ENCODE measurements at places on chromosomes 2 and 18.

- no peak for DNase-seq
Observed at GRCh38 chr2:240139011-240139441, 1.4 kb downstream of the OTOS start.

DNA sequence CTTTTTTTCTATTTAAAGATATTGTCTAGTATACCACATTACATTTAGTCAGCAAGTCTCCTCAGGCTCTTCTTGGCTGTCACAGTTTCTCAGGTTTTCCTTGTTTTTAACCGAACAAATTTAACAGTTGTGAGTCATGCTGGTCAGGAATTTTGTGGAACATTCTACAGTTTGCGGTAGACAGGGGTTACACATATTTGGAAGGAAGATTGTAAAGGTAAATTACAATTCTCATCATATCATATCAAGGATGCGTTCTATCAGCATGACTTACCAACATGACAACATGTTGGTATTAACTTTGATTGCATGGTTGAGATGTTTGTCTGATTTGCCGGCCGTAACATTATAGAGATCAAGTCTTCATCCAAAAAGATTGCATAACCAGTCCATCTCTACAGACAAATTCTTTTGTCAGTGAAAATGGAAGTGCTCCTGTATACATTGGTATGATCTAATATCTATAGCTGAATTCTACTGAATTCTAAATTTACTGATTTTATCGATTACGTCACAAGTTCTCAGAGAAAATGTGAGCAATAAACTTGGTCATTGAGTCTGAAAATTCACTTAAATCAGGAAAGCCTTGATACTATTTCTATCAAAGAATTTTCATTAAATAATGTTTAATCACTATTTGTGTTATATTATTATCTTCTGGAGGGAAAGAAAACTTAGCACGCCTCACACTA, 664.4 kb upstream of the SLC8A1 start:
- DNase-seq, result no peak

DNA sequence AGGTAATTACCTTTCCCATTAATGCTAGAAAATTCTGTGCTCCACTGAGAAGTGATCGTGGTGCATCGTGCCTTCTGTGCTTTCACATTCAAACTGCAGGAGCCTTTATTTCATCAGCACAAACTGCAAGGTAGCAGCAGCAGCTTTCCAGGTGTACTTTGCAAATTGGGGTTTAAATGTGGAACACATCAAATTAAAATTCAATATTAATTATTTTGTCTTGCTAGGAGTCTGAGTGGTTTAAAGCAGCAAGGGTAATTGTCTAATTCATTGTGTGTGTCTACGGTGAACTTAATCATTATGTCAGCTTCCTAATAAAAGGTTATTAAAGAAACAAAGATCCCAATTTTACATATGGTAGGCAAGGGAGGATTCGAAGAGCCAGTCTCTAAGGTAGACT, 180.8 kb upstream of the ATP5MC3 start:
- DNase-seq, result no peak

DNA sequence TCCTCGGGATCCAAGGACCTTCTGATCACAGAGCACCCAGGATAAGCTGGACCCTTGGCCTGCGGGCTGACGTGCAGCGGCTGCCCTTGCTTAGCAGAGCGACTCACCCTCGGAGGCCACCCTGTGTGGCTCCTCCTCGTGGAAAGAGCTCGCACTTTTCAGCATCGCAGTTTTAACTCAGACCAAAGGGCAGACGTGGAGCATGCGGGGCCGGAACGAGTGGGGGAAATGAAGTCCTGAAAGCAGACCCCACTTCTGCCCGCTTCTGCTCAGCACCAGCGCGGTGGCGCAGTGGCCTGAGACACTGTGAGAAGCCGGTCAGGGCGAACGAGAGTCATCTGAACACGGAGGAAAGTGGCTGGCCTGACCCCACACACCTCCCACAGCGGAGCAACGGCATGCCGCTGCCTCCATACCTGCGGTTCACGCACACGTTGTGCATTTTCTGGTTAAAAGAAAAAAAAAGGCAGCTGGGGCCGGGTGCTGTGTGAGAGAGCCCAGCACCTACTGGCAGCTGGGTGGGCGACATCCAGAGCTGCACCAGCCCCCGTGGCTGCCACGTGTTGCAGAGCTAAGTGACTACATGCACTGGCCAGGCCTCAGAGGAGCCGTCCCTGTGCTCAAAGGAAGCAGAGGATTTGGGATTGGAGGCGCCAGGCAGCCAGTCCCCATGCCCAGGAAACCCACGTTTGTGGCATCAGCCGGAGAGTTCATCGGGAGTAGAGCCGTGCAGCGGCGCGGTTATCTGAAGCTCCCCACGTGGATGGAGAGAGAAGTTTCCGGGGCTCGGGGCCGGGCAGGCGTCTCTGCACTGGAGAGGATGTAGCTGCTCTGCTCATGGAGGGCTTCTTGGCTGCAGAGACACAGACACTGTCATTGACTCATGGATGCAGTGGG, 89.7 kb downstream of the USP40 start:
- no peak for DNase-seq

- no peak for DNase-seq
Observed at GRCh38 chr18:73790587-73790986, 357.0 kb downstream of the FBXO15 start.

GRCh38 chr2:23496456-23496855, 111.5 kb downstream of the KLHL29 start:
- DNase-seq, result no peak

DNA sequence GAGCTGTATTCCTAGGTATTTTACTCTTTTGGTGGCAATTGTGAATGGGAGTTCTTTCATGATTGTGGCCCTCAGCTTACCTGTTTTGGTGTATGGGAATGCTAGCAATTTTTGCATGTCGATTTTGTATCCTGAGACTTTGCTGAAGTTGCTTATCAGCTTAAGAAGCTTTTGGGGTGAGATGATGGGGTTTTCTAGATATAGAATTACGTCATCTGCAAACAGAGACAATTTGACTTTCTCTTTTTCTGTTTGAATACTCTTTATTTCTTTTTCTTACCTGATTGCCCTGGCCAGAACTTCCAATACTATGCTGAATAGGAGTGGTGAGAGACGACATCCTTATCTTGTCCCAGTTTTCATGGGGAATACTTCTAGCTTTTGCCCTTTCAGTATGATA, 191.2 kb downstream of the KCNE4 start:
- no peak for DNase-seq

GRCh38 chr2:45053966-45054365, 44.7 kb upstream of the SIX2 start:
- no peak for DNase-seq

- DNase-seq, result no peak
Observed at GRCh38 chr2:119426801-119427395, 4.8 kb upstream of the TMEM37 start.

DNA sequence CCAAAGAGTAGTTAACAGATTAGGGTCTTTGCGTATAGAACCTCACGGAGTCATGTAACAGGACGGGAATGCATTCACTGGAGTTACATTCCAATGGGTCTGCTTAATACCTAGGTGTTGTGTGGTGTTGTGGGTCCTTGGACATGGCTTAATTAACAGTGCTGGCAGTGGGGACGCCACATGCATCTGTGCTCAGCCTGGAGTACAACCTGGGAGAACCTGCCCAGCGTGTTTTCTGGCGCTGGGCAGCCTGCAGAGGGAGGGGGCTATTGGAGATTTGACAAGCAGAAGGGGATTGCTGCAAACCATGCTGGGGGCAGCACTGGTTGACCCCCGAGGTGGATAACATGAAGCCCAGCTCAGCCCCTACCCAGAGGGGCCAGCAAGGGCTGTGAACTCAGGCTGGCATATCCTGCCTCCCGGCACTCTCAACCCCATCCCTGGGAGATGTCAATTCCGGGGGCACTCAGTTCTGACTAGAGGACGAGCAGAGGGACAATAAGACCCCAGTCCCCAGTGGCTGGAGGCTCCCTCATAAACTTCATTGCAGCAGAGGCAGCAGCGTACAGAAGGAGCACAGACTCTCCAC, 29.3 kb upstream of the COPS8 start:
- DNase-seq, result no peak

- DNase-seq, result no peak
Observed at GRCh38 chr2:212816267-212816666, 277.7 kb upstream of the ERBB4 start.

GRCh38 chr2:211545582-211545981, 989.2 kb downstream of the CPS1 start:
- DNase-seq, result no peak

DNA sequence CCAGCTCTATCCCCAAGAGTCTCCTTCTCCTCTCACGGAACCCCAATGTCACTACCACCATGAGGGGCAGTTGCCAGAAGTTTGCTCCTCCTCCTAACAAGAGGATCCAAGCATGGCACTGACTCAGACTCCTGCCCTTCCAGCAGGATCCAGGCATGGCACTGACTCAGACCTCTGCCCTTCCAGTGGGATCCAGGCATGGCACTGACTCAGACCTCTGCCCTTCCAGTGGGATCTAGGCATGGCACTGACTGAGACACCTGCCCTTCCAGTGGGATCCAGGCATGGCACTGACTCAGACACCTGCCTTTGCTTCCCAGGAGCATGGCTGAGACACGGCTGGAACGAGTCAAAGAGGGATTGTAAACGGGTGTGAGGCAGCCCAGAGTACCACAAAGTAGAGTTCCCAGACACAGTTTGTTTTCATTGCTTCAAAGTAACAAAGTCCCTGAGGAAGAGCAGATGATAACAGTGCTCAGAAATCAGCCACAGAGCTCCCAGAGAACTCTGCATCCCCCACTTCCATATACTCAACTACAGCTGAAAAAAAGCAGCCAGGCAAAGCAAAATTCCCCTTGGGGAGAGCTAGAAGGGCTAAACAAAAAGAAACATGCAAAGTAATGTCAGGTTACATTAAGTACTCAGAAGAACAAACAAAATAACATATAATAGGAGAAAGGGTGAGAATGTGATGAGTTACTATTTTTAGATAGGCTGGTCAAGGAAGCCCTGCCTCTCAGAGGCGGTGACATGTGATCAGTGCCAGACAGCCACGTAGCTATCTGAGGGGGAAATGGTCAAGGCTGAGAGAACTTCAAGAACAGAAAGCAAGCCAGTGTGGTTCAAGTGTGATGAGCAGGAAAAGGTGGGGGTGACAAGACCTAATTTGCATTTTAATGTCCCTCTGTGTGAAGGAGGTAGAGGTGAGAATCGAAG, 3.0 kb downstream of the BUB1 start:
- DNase-seq, result no peak

DNA sequence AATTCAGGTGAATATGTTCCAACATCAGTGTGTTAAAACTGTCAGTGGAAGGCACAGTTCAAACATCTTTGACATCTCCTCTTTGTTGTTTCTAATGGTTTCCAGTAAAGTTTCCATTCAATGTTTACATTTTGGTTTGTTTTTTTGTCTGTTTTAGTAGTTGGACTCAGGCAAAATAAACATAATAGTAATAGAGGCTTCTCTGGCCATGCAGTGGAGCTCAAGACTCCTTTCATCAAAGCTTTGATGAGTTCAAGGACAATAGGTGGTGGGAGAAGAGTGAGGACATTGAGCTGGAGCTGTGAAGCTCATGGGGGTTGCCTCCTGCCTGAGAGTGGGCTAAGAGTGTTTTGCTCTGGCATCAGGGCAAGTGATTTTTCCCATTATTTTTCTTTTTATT, 1853.7 kb upstream of the CELF4 start:
- DNase-seq, result no peak

DNA sequence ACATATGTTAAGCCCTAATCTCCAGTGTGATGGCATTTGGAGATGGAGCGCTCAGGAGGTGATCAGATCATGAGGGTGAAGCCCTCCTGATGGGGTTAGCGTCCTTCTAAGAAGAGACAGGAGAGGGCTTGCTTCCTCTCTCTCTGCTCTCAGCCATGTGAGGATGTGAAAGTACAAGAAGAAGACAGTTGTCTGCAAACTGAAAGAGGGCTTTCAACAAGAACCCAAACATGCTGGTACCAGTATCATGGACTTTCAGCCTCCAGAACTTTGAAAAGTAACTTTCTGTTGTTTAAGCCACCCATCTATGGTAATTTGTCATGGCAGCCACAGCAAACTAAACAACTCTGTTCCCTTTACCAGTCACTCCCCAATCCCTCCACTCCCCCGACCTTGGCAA, 47.4 kb downstream of the CACNB4 start:
- DNase-seq, result no peak

GRCh38 chr18:50679056-50679455, 119.2 kb downstream of the MAPK4 start:
- DNase-seq, result no peak

GRCh38 chr2:242017086-242017485, 147.6 kb downstream of the RTP5 start:
- DNase-seq, result no peak

GRCh38 chr2:162067596-162067995, 6.4 kb downstream of the DPP4 start:
- DNase-seq, result no peak

GRCh38 chr2:155630760-155631159, 701.8 kb downstream of the NR4A2 start:
- no peak for DNase-seq

GRCh38 chr2:101435001-101435862, 39.7 kb downstream of the RFX8 start:
- DNase-seq, result no peak

- no peak for DNase-seq
Observed at GRCh38 chr2:46338674-46339073, 41.5 kb downstream of the EPAS1 start.

DNA sequence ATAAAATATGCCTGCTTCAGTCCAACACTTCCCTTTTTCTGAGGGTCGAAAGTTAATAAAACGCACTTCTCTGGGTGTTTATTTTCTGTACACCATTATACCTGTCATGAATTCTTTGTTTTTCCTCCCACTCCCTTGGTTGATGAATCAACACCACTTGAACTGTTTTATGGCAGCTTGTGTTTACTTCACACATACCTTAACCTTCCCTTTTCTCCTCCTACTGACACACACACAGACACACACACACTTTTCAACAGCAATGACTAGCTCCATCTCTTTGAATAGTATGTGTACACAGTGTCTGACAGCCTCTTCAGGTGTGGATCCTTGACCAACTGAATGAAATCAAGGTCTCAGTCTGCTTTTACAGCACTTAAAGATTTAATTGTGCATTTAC, 91.3 kb downstream of the SATB2 start:
- no peak for DNase-seq

DNA sequence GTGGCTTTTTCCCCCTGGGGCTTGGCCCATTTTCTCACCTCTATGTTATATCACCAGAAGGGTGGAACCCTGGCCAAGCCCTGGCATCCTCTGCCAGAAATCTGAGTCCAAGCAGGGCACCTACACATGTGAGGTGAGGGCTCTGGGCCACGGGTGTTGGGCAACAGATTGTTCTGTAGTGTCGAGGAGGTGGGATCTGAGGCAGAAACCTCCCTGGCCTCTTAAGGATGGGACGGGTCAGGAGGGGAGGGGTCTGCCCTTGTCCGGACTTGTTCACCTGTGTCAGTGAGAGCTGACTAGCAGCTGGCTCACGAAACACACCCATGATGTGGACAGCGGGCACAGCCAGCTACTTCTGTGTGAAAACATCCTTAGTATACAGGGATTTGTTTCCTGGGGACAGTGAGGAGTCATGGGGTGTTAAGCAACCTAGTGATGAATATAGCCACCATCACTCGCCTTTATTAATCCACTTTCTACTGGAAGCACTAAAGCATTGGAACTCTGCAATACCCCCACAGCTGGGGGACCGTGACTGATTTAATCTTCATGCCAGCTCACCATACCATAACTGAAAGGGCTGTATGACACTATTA, 35.6 kb downstream of the EPAS1 start:
- no peak for DNase-seq

All from amniotic stem cell (primary cell).